ENCODE measurements at places on chromosomes 3 and 15. TPM values are rescaled to one million over a fixed set of nuclear protein-coding genes. Genes with fewer than 3 reads are reported as not detected.
A peak's percentile ranks its signal among the peaks of the same experiment; 100 is the strongest.

Gene MESP1
- total RNA-seq = not detected

Gene NR2E3
- 0.35 TPM for total RNA-seq

GRCh38 chr3:111332488-111333080 lies 209.4 kb upstream of the CD96 start:
- DNase-seq = no peak

GRCh38 chr3:1942781-1943180 lies 155.9 kb upstream of the CNTN4 start:
- no peak for DNase-seq

DNA sequence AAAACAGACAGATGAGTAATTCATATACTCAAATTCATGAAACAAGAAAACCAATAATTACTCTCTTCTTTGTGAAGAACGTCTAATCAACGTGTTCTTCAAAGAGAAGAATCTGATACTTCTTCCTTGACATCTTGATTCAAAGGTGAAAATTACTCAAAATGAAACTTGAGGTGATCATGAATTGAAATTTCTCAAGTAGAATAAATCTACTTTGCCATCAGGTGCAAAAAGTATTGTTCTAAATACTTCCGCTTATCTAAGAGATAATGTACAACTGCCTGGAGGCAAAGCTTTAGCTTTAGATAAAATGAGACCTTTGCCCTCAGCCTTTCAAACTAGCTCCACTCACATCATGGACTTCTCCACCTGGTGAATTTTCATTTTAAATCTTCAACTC lies 13.9 kb upstream of the XXYLT1 start:
- DNase-seq = no peak

Gene RASL12
- total RNA-seq = 7.7 TPM

DNA sequence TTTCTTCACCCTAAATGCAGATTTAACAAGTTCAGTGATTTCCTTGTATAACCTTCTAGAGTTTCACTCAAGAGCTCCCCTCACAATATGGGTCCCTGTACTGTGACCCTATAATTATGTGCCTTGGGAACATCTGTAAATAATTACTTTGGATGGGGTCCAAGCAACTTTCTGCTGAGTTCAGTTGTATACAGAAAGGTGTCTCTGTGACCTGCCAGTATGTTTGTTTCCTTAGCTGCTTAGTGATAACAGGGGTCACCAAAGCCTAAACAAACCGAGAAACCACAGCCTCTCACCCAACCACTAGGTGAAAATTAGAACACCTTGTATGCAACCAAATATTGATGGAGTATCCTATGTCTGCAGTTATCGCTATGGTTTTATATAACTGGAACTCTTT lies 29.8 kb upstream of the SLC25A36 start:
- no peak for DNase-seq

Gene RHOV
- total RNA-seq = 3.9 TPM

Gene TRIM42
- total RNA-seq = not detected

DNA sequence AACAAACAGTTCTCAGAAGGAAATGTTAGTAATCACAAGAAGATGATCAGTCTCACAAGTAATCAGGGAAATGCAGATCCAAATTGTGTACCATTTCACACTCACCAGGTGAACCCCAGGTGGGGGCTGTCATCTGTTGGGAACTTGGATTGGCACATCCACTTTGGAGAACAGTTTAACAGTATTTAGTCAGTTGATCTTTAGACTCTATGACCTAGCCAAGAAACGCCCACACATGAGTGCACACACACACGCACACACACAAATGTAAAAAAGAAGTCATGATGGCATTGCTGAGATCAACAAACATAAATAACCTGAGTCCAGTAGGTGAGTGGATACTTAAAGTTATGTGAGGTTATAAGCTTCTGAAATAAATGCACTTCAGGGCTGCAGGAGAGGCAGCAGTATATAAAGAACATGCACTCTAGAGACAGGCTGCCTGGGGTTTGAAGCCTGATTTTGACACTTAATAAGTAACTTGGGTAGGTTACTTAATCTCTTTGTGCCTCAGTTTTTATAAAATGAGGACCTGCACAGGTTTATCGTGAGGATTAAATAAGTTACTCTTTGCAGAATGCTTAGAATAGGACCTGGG lies 17.7 kb downstream of the ACVR2B start:
- DNase-seq = no peak

GRCh38 chr3:177932750-177933660 lies 603.2 kb upstream of the KCNMB2 start:
- no peak for DNase-seq

DNA sequence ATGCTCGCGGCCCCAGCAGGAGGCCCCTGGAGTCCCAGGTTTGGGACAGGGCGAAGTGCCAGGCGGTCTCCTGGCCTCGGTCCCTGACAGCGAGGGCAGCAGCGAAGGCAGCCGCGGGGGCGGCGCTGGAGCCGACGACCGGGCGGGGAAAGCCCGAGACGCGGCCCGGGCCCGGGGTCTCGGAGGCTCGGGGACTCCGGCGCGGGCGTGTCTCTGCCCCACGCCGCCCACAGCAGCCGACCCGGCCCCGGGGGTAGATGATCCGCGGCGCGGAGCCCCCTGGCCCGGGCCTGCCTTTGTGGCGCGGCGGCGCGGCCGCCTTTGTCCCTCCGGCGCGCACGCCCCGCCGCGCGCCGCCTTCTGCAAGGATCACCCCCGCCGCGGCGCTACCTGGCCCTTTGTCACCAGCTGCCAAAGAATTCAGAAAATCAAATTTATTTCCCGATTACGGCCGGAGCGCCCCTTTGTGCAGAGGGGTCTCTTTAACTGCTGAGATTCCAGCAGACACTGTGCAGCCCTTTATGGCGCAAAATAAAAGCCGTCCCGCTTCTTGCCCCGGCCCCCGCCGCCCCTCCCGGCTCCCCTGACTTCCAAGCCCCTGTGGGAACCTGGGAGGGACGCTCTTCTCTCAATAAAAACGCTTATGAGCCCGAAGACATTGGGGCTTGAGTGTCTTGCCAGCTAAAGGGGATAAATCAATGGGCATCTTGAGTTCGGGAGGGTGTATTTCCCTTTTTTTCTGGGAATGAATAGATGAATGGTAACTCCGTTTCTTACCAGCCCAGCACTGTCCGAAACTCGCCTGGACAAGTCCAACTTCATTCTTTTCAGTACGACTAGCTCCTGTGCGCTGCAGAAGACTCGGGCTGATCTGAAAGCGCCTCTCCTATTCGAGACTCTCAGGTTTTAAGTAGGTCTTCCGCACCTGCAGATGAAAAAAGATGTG lies 68.4 kb downstream of the HES1 start:
- DNase-seq = peak; percentile 44
